Germinal center (tissue), 1 donor: ENCODE measurements at places on chromosomes 5 and 9.
A peak's percentile ranks its signal among the peaks of the same experiment; 100 is the strongest.

GRCh38 chr9:14173713-14174112 lies 140.2 kb downstream of the NFIB start:
- DNase-seq = no peak

DNA sequence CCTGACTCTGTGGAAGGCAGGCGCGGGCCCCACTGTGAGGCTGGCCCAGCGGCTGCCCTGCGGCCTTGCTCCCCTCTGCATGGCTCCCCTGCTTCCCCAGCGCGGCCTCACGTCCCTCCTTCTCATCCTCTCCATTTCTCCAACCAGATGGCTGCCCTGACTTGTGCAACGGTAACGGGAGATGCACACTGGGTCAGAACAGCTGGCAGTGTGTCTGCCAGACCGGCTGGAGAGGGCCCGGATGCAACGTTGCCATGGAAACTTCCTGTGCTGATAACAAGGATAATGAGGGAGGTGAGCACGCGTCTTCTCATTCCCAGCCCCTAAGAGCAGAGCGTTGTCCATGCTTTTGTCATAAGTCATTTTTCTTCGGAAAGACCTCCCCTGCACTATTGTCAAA lies 129.0 kb upstream of the WWC1 start:
- no peak for DNase-seq

DNA sequence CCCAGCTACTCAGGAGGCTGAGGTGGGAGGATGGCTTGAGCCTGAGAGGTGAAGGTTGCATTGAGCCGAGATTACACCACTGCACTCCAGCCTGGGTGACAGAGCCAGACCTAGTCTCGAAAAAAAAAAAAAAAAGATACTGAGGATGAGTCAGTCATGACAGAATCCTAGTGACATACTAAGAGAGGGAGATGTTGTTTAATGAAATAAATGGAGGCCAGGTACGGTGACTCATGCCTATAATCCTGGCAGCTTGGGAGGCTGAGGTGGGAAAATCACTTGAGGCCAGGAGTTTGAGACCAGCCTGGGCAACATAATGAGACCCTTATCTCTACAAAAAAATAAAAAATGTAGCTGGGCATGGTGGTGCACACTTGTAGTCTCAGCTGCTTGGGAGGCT lies 107.2 kb downstream of the ZFAND5 start:
- DNase-seq = no peak

- no peak for DNase-seq
Measured at GRCh38 chr5:15993919-15994318, 185.7 kb downstream of the MARCHF11 start.

- DNase-seq = no peak
Measured at GRCh38 chr9:129894120-129894823, 59.0 kb downstream of the USP20 start.

- DNase-seq = no peak
Measured at GRCh38 chr5:28104080-28104479, 1065.7 kb upstream of the CDH9 start.

GRCh38 chr5:96928931-96929708 lies 6.8 kb upstream of the LNPEP start:
- no peak for DNase-seq

GRCh38 chr5:150851039-150851438 lies 4.7 kb downstream of the IRGM start:
- DNase-seq = no peak

DNA sequence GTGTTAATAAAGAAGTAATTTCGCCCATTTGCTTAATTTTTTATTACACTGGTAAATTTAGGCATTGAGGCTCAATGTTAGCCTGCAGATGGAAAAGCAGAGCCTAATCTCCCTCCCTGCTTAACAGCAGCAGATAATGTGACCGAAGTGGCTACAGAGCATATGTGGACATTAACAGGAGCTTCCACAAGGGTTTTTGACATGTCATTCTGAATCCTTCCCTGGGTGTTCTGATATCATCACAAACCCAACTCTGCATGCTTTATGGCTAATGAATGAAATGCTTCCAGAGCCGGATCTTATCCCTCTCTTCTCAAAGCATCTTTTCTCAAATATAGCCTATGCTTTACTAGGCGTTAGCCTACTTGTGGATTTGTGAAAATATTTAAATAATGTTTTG lies 208.6 kb downstream of the CAAP1 start:
- DNase-seq = no peak

GRCh38 chr5:15948190-15948589 lies 231.4 kb downstream of the MARCHF11 start:
- no peak for DNase-seq

DNA sequence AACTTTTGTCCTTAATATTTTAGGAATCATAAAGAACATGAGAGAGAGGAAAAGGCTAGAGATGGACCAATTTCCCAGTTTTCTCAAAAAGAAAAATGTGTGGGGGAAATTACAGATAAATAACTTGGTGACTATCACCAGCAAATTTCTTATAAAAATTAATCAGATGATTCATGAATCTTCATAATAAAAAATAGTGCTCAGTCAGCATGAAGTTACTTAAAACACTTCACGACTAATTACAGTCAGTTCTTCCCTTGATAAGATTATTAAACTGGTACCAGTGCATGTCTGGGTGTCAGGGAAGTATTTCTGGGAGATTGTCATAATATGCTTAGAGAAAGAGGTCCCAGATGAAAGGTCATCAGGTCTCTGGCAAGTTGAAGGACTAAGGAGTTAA lies 133.0 kb downstream of the SNCAIP start:
- no peak for DNase-seq

- no peak for DNase-seq
Measured at GRCh38 chr9:22483528-22484070, 37.0 kb downstream of the DMRTA1 start.

DNA sequence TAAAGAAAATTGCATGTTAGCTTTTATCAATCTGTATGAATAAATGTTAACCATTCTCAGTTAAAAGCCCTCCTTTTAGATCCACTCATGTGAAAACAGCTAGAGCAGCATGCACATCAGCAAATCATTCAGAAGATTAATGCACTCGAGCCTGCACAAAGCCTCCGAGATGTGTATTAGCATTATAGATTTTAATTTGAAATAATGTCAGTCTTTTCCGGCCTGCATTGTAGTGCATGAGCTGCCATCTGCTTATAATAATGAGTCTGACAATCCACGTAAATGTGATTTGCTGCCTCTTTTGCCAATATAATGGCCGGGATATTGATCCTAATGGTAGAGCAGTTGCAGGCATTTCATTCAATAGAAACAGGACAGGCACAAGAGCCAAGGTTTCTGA lies 585.1 kb downstream of the IRX1 start:
- no peak for DNase-seq

- no peak for DNase-seq
Measured at GRCh38 chr9:125850763-125851162, 103.6 kb downstream of the PBX3 start.

DNA sequence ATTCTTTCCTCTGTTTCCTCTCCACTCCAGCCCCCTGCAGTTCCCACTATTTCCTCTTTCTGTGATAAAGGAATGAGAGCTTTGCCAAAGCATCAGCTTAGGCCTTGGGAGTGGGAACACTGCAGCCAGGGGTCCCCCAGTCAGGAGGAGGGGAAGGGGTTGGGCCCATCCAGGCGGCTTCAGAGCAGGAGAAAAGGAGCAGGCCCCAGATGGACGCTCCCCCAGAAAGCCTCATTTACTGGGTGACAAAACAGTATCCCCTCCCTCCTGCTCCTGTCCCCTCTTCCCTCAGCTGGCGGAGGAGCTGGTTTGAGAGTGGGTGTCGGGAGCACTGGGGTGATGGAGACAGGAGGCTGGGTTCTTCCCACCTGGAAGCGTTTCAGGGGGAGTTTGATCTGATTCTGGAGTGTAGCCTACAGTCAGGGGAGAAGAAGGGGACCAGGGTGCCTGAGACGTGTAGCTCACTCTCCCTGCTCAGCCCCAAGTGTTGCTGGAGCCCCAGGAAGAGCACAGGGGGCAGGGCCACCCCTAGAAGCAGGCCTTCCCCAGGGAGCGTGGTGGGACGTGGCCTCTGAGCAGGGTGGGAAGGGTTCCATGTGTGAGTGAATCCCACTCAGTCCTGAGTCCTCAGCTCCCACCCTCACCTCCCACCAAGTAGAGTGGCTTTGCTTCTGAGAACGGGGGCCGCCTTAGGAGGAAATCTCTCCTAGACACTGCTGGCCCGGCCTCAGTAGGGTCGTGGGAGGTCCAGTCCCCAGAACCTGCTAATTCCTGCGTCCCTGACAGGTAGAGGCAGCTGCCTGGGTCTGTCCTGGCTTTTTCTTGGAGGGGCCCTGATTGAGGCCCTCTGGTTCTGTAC lies 173.1 kb downstream of the CACNA1B start:
- DNase-seq = no peak

DNA sequence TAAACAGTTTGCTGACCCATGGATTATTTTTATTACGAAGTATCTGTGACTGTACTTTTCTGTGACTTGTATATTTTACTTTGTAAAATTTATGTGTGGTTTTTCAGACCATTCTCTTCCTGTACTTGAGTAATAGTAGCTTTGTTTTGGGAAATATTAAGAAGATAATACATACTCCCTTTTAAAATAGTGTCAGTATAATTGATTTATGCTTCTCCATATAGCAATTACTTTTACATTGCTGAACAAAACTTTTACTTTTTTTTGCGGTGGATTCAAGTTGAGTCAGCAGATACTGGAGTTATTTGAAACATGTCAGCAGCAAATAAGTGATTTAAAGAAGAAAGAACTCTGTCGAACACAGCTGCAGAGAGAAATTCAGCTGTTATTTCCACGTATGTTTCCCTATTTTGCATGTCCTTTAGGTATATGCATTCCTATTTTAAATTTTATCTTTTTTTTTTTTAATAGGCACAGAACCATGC lies 28.4 kb downstream of the TENT2 start:
- no peak for DNase-seq

GRCh38 chr5:172714491-172715420 lies 56.2 kb downstream of the DUSP1 start:
- DNase-seq = peak; percentile 76

DNA sequence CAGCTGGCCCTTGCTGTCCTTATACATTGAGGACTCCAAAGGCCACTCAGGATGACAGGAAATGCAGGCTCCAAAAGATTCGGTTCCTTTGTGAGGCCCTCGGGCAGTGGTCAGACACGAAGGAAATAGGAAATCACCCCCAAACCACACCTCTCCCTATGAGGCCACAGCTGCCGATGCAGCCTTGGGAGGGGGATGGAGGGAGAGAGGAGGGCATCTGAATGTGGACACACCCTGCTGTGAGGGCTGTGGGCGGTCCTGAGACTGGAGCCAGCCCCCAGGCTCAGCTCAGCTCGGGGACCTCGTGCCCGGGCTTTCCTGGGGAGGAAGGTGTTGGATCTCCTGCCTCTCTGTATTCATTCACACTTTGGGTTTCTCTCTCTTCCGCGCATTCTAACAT lies 2.7 kb upstream of the CLPTM1L start:
- DNase-seq = no peak

GRCh38 chr5:13501176-13501575 lies 443.3 kb downstream of the DNAH5 start:
- no peak for DNase-seq

GRCh38 chr9:89848060-89849040 lies 243.5 kb downstream of the GADD45G start:
- no peak for DNase-seq

DNA sequence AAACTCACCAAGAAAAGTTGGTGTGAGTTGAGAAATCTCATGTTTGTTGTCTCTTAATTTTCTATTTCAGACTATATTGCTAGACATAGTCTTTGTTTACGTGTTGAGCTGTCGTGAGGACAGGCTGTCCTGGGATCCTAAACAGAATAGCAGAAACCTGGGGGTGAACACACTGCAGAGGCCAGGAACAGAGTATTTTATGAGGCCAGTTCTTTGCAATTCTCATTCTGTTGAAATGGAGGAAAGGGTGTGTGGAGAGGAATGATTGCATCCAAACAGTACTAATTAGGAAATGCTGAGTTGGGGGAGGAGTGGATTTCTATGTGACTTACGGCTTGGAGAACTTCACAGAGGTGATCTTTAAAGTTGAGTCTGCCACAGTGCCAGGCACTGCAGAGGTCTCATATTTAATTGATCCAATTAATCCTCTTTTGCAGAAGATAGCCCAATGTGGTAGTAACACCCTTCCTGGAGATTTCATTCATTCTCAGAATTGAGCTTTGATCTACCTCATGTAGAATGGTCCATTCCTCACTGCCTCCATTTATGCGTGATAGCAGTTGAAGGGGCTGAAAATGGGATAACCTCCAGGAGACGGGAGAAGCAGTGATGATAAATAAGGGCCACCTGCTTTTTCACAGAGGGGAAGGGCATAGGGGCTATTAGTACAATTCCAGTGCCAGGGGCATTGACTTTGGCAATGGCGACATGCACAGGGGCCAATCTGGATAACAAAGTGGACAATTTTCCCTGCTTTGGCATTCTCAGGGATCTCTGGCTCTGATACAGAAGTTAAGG lies 84.7 kb upstream of the TNFAIP8 start:
- DNase-seq = no peak

- DNase-seq = peak; percentile 64
Measured at GRCh38 chr9:76576344-76576743, 117.4 kb downstream of the GCNT1 start.
